ENCODE measurements at places on chromosomes 1 and 21.

GRCh38 chr1:96579636-96580035 is 141.9 kb upstream of the PTBP2 start:
- DNase-seq = peak; percentile 14

DNA sequence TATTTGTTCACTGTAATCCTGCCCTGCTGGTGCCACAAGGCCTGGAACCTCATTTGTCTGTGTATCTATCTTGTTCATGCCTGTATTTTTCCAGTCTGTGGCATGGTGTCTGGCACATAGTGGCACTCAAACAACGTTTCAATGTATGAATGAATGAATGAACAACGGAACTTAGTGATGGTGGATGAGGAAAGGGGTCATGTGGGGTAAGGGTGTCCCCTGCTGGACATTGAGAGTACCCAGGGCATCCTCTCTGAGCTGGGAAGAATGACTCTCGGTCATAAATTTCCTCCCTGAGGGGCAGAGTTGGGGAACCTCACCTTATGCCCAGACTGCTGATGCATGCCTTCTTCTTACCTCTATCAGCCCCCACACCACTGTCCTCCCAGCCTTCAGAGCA is 18.9 kb upstream of the ZNF683 start:
- DNase-seq = peak; percentile 62

DNA sequence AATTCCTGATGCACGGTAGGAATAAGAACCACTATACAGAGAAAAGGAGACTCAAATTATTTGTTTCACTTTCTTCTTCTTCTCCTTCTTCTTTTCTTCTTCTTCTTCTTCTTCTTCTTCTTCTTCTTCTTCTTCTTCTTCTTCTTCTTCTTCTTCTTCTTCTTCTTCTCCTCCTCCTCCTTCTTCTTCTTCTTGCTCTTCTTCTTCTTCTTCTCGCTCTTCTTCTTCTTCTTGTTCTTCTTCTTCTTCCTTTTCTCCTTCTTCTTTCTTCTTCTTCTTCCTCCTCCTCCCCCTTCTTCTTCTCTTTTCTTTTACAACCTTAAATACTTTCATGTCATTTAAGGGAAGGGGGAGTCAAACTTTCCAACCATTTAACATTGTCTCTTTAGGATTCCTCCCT is 11.0 kb upstream of the GPR88 start:
- no peak for DNase-seq

DNA sequence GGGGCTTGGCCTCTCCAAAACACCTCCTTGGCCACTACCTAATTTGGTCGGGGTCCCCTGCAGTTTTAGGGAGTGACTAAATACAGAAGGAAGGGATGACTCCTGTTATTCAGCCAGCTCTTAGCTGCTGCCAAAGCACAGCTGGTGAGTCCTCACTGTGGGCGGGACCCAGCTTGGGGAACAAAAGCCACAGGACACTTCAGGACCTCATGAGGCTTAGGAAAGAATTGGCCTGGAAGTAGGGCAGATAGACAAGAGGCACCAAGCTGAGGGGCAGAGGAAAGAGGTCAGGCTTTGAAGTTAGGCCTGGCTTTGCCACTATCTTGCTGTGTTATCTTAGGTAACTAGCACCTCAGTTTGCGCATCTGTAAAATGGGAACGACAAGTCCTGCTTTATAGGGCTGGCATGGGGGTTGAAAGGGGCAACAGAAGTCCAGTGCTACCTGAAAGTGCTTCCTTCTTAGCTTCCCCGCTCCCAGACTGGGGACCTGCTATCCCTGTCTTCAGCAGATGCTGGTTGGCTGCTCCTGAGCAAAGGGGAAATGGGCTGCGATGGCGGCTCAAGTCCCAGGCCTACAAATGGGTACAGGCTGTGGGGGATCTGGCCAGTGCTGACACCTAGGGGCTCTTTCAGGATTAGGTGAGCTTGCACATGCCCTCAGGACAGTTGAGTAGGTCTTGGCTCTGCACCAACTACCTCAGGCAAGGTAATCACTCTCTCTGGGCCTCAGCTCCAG is 15.7 kb downstream of the IFI6 start:
- DNase-seq = peak; percentile 67

DNA sequence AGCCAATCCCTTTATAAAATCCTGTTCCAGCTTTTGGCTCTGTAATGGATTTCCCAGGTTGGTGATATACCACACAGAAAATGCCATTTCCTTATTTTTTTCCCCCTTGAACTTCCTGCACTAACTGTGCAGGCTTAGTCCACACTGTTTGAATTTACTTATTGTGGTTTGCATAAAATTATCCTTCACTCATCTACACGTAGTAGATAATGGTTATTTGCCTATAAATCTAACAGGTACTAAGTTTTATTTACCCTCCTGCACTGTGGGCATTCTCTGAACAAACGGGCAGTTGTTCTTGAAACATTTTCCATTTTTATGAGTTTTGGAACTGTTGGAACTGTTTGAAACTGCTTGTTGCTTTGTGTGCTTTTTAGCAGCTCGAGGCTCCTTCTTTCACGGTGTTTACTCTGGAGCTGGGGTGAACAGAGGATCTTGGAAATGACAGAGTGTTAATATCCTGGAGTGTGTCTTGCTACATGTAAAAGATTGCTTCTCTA is 23.0 kb upstream of the KIFAP3 start:
- DNase-seq = peak; percentile 44

- no peak for DNase-seq
These were observed 148.3 kb downstream of the KCNJ6 start for GRCh38 chr21:37767984-37768383.

DNA sequence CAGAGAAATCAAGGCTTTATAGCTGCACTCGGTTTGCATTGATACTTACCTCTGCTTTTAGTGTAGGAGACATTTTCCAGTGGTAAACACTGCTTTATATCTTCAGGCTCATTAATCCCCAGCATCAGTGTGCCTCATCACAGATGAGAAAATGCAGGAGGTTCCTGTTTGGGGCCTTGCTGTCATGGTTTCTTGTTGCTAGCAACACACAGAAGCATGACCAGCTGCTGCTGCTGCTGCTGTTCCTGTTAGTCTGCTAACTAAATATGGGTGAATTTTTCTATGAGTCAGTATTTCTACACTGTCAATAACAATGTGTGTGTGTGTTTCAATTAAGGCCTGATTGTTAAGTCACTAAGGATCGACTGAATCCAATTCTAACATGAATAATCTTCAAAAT is 85.8 kb upstream of the RGS1 start:
- DNase-seq = peak; percentile 75

GRCh38 chr1:167995038-167995437 is 58.2 kb upstream of the MPC2 start:
- DNase-seq = no peak
